ENCODE measurements at places on chromosomes 13 and 19.

DNA sequence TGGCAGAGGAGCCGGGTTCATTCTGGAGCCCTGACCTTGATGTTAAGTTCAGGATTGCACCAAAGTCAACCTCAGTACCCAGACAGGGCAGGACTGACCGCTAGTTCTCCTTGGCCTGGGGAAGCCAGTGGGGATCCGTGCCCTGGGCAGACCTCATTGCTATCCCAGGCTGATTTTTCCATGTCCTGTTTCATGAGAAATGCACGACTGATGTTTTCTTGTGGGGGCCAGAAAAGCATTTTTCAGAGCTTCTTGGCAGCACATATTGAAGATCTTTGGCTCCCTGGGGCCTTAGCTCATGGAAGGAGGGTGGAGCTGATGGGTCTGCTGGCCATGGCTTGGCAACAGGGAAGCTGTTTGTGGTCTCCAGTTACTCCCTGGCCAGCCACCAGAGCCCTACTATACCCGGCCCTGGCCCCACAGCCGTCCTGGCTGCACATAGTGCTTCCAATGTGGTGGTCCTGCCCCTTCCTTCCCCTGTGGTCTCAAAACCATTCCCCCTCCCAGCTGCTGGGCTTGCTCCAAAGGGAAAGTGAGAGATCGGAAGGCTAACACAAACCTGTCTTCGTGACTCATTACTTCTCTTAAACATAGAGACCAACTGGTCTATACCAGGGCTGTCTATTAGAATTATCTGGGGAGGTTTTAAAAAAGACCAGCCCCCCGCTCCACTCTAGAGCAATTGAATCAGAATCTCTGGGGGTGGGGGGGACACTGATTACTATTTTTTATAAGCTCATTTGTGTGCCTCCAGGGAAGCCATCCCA lies 11.2 kb downstream of the IL17D start:
- DNase-seq, result no peak

GRCh38 chr13:112985803-112986408 lies 16.9 kb downstream of the MCF2L start:
- DNase-seq, result no peak

DNA sequence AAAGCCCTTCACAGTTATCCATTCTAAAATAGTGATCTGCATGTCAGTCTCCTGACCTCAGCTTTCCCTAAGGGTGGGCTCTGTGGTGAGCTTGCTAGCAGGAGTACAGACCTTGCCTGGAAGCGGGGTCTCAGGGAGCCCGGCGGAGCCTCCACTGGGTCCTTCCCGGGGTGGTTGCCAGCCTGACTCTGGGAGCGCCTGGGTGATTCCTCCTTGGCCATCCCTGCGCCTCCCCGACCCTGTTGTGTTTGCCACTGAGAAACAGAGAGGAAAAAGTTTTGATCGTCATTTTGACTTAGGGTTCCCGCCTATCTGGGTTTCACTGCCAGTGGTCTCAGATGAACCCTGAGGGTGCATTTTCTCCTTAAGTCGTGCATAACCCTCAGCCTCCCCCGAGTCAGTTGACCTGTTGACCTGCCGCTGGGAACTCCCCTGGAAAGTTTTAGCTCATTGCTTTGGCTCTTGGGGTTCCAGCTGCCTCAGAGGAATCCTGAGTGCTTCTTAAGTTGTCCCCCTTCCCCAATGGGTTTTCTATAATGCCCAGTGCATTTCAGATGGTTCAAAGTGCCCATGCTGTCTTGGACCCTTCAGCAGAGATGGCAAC lies 117.8 kb downstream of the RAB20 start:
- DNase-seq, result peak; percentile 32

- DNase-seq, result no peak
Measured at GRCh38 chr19:33639035-33639681, 17.4 kb downstream of the CHST8 start.

DNA sequence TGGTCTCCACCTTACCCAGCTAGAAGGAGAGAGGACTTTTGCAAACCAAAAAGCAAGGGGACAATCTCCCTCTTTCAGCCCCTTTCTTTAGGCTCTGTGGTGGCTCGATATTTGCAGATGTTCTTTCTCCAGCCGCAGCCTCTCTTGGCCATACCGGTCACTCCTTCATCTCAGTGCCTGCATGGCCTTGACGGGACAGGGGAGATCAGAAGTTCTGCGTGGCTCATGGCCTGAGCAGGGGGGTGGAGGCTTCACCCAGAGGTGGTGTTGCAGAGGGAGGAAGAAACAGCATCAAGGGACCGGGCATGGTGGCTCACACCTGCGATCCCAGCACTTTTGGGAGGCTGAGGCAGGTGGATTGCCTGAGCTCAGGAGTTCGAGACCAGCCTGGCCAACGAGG lies 53.2 kb downstream of the MYO9B start:
- no peak for DNase-seq

DNA sequence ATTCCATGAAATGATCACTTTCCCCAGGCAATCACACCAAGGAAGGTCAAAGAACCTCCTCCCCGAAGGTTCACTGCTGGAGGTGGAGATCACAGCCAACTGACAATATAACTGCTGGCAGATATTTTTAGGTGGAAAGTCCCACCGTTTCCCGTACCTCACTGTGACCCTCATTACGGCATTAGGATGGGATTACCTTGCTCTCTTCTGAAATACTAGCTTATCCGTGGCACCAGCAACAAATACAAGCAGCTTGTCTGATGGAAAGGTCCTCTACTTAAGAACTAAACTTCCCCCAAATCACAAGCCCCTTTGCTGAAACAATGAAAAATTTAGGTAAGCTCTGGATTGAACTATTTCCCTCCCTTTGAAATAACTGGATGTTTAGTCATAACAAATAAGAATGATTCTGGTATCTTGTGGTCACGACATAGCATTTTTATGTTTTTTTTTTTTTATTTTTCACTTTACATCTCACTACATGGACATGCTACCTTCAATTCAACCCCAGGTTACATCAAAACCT lies 178.9 kb downstream of the COL4A1 start:
- DNase-seq, result peak; percentile 65

GRCh38 chr19:27925202-27925601 lies 1287.7 kb downstream of the UQCRFS1 start:
- DNase-seq, result no peak

- peak; percentile 99 for DNase-seq
Measured at GRCh38 chr19:43765109-43765876, 10.5 kb upstream of the SMG9 start.

- no peak for DNase-seq
Measured at GRCh38 chr13:26012995-26013394, 38.8 kb downstream of the SHISA2 start.

- DNase-seq, result peak; percentile 46
Measured at GRCh38 chr19:36113894-36114720, 568 bp downstream of the POLR2I start.

DNA sequence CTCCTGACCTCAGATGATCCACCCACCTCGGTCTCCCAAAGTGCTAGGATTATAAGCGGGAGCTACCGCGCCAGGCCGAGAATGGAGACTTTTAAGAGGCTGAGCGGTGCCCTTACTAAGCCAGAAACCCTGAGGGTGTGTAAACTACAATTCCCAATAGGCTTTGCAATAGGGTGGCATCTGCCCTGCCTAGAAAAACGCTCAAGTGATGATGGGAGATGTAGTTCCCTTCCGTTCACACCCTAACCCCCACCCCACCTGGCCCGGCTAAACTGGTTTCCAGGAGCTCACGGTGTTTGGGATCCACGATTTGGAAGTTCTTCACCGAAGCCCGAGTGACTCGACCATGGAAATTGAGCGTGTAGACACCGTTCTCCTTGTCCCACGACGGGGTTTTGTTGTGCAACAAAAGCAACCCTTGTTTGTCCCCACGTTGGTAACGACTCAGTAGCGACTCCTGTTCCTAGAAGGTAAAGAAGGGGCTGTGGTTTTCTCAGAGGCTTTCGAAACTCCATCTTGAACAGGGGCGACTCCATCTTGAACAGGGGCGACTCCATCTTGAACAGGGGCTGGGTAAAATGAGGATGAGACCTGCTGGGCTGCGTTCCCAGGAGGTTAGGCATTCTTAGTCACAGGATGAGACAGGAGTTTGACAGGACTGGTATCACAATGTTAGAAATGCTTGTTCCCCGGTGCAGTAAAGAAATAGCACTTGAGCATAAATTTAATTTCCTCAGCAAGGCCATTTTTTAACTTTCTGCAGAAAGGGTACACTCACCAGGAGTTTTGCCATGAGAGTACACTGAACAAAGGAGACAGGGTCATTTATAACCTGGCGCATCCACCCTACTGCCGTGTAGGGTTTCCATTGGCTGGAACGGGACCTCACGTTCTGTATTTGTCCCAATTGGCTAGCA lies 9.8 kb downstream of the PPP1R15A start:
- DNase-seq, result no peak

- DNase-seq, result no peak
Measured at GRCh38 chr19:42274065-42274682, 5.1 kb downstream of the CIC start.

DNA sequence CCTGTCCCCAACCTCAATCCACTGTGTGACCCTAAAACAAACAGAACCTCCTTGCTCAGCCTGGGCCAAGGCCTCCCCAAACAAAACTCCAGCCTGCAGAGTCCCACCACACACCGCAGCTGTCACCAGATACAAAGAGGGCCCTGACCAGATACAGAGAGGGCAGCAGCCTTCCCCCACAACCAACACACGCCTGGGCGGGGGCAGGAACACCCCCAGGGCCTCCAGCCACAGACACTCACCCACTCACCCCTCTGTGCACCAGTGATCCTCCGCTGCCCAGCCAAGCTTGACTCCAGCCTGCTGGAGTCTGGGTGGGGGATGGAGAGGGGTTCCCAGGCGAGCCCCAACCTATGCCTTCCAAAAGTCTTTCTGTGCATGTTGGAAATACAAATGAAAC lies 5.9 kb upstream of the CIRBP start:
- DNase-seq, result no peak

- DNase-seq, result no peak
Measured at GRCh38 chr13:31444266-31444856, 244.6 kb downstream of the B3GLCT start.

- DNase-seq, result no peak
Measured at GRCh38 chr13:113507505-113508345, 17.2 kb upstream of the DCUN1D2 start.

- no peak for DNase-seq
Measured at GRCh38 chr13:110042253-110042950, 256.0 kb upstream of the IRS2 start.

GRCh38 chr19:33601583-33601982 lies 20.2 kb upstream of the CHST8 start:
- DNase-seq, result no peak

- DNase-seq, result no peak
Measured at GRCh38 chr19:3818918-3819317, 32.7 kb upstream of the MATK start.

DNA sequence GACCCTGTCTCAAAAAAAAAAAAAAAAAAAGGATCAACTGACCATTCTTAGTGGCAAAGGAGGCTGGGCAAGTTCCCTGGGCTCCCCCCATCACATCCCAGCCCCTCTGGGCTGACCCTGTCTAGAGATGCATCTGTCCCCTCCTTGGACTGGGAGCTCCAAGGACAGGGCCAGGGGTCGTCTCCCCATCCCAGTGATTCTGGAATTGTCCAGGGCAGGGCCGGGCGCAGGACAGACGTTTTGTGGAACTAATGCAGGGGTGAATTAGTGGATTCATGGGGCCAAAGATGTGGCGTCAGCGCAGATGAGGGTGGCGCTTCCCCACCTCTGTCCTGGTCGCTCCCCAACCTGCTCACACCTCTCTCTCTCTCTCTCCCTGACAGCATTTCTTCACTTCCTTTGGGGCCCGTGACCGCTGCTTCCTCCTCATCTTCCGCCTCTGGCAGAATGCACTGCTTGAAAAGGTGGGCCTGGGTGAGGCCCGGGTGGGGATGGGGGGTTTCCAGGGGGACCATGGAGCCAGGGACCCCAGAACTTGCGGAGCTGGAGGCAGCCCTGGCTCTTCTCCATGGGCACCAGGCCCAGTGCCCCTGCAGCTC lies 11.1 kb downstream of the GRAMD1A start:
- DNase-seq, result no peak

Measured in HCEC 1CT (cell line).